ENCODE measurements at places on chromosomes 16 and 17.

GRCh38 chr17:5511401-5512225, 25.2 kb downstream of the MIS12 start:
- DNase-seq = no peak

DNA sequence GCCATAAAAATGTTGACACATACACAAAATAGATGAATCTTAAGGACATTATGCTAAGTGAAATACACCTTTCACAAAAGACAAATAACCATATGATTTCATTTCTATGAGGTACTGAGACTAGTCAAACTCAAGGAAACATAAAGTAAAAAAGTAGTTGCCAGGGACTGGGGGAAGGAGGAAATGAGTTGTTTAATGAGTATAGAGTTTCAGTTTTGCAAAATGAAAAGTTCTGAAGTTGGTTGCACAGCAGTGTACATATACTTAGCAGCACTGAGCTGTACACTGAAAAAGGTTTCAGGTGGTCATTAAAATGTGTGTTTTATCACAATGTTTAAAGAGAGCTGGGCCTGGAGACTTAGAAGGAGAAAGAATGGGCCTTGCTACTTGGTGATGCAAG, 4.7 kb upstream of the SLC13A2 start:
- no peak for DNase-seq

DNA sequence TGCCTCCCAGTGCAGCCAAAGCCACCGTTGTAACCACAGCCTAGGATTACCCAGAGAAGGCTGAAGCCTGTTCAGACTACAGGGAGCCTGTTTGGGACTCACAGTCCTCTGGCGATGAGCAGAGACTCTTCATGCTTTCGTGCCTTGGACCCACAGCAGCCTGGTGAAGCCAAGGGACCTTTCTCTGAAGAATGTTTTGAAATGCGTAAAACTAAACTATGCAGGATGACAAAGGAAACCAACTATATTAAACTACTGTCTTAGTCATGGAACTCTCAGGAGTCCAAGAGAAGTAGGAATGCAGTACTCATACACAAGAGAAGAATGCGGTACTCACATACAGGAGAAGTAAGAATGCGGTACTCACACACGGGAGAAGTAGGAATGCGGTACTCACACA, 20.9 kb downstream of the ABR start:
- DNase-seq = no peak

DNA sequence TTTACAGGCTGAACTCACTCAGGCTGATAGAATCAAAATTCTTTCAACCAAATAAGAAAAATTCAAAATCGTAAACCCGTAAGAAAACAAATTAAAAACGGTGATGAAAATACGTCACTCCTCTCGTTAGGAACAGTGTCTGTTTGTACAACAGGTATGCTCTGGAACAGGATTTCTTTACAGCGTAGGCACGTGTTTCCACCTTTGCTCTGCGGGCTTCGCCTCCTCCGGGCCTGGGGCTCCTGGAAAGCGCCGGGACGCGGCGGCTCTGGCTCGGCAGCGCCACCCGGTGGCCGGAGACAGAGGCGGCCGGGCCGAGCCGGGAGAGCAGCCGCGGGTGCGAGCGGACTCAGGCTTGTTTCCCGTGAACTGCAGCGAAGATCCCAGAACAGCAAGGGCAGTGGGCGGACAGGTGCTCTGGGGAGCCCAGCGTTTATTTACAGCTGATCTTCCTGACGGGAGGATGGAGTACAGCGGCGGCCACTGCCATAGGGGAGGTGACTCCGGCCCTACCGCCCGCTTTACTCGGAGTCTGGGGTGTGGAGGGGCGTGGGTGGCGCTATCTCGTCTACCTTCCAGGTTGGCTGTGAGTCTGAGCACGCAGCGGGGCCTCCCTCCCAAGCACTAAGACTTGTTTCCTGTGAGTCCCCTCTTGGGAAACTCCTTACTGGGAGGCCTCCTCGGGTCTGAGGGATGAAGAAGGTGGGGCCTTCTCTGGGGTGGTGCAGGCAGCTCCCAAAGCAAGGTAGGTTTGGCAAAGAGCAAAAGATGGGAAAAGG, 40.5 kb upstream of the ATP2A3 start:
- no peak for DNase-seq

- DNase-seq = peak; percentile 54
Observed at GRCh38 chr17:35889818-35890773, 9.9 kb upstream of the CCL5 start.

DNA sequence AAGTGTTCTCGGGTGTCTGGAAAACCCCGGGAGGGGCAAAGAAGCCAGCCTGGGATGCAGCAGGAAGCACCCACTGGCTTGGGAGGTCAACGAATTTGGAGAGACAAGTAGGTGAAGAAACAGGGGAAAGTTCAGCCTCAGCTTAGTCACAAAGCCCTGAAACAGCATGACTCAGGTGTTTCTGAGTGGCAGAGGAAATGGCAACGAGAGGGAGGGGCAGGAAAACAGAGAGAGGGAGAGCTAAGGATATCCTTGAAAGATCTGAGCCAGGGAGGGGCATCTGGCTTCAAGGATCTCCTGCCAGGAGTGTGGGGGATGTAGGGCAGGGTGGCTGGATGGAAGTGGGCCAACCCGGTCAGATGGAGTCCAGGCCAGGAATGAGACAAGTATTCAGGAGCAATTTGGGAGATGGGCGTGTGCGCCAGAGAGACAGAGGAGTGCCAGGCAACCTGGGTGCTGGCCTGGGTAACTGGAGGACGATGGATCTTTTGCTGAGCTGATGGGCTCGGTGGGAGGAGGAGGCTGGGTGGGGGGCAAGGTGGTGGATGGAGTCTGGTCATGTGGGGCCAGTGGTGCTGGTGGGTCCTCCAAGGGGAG, 27.2 kb downstream of the ABCC3 start:
- DNase-seq = no peak

DNA sequence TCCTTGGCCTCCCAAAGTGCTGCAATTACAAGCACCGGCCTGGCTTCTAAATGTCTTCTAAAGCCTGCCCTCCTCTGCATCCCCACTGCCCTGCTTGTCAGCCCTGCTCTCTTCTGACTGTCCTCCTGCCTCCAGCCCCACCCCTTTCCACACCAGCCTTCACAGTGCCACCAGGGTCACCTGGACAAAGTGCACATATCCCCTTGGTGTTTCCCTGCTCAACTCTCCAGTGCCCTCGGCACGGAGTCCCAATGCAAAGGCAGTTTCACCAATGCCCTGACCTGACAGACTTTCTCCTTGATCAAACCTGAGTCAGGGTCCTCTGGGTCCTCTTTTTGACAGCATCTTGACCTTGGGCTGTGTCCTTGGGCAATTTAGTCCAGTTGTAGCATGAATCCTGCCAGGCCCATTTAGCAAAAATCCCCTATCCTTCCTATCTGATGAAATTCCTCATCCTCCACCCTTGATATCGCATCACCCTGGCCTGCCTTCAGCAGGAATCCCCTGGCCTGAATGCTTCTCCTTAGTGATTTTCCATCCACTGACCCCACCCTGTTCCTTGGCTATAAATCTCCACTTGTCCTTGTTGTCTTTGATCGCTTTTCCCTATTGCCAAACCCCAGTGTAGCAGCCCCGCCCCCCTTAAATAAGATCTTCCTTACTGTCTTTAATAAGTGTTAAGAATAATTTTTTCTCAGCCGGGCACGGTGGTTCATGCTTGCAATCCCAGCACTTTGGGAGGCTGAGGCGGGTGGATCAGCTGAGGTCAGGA, 42.7 kb upstream of the ETV4 start:
- DNase-seq = no peak

GRCh38 chr16:72948238-72948829, 99.6 kb downstream of the ZFHX3 start:
- no peak for DNase-seq

GRCh38 chr17:57597531-57598453, 147.3 kb downstream of the CCDC182 start:
- DNase-seq = peak; percentile 89

- DNase-seq = no peak
Observed at GRCh38 chr16:85202051-85202601, 89.9 kb upstream of the CIBAR2 start.

DNA sequence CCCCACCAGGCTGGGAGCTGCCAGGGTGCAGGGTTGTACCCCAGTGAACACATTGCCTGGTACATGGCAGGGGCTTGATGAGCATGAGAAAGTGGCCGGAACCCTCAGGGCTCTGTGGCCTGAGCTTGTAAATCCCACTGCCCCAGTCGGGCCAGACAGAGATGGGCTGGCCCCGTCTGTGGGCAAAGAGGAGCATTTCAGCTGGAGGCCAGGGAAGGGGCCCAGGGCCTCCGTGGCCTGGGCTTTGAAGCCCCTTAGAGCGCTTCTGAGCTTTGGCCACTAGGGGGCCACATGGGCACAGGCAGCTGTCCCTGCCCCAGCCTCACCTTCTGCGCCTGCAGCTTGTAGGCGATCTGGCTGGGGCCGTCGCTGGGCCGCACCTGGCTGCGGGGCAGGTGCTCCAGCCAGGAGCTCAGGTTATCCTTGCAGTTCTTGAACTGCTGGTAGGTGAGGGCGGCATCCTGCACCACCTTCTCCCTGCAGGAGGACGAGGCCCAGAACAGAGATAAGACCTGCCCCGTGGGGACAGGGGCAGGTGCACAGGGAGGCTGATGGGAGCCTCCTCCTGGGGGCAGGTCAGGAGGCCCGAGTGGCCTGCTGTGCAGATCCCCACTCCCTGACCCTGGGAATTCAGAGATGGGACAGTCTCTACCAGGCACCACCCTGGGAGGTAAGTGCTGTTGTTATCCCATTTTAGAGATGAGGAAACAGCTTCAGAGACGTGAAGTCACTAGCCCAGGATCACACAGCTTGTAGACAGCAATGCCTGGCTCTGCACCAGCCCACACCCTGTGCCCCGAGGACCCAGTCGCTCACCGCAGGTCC, 12.8 kb downstream of the EVPL start:
- DNase-seq = peak; percentile 77

DNA sequence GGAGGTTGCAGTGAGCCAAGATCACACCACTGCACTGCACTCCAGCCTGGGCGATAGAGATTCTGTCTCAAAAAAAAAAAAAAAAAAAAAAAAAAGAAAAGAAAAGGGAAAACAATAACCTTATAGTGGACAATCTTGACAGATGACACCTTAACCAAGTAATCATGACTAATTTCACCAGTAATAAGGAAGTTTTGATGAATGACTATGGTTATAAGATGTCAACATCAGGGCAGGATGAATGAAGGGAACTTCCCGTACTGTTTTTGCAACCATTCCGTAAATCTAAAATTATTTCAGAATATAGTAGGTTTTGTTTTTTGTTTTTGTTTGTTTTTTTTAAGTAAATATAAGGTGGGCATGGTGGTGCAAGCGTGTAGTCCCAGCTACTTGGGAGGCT, 23.0 kb downstream of the GSPT1 start:
- DNase-seq = no peak

DNA sequence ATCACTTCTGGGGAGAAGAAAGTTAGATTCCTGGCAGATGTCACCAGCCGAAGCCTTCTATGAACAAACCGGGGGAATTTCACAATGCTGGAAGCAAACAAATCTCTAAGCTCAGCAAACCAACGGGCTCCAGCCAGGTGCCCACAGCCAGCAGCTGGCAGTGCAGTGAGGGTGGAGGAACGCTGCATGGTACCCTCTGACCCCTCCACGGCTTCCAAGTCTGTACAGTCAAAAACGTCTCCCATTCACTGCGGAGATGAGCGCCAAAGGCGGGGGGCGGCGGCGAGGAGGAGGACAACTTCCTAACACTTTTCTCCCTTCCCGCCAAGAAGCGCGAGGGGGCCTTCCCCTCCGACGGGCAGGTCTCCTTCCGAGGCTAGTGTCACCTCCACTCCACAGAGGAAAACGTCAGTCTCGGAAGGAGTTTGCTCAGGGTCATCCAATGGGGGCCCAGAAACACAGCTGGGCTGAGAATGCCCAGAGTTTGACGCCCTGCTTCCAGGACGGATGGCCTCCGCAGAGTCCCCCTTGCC, 924 bp downstream of the ZNF598 start:
- no peak for DNase-seq

DNA sequence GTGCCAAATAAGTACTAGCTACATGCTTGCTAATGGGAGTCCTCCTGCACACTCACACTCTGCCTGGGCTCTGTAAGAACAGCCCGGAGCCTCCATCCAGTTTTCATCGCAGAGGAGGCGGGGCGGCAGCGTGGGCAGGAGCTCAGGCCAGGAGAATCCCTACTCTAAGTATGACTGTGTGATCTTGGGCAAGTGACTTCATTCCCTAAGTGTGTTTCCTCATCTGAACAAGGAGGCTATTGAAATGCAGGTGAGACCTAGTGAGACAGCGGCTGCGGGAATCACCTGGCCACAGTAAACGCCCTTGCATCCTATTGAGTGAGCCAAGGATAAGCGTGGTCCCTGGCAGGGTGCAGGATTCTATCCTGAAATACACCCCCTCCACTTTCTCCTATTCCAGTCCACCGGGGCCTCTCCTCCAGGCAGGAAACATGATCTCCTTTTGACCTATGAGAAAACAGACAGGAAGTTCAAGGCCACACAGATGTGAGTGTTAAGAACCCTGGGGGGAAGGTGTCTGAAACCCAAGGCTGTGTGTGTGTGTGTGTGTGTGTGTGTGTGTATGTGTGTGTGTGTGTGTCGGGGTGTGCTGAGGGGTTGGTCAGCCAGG, 5.2 kb upstream of the RAI1 start:
- DNase-seq = no peak

- peak; percentile 90 for DNase-seq
Observed at GRCh38 chr17:39194089-39194984, 3.1 kb downstream of the CACNB1 start.

DNA sequence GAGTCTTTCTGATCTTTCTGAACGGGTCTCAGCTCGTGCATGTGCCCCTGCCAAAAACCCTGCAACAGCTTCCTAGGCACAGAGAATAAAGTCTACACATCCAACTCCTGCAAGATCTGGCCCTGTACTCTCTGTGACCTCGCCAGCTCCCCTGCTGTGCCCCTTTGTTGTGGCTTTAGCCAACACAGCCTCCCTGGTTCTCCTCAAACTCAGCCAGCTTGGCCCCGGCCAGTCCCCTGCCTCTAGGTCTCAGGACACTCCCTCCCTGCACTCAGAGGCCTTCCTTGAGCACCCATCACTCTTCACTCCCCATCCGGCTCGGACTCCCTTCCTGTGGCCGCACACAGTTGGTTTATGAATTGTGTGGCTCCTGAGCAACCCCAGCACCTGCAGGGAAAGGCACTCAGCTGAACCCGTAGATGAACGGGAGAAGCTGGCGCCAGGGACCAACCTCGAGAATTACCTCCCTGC, 1.4 kb downstream of the CEP131 start:
- no peak for DNase-seq

GRCh38 chr16:88770461-88771293, 14.3 kb downstream of the PIEZO1 start:
- no peak for DNase-seq
